ENCODE measurements at places on chromosomes 1 and 21. TPM values are rescaled to one million over a fixed set of nuclear protein-coding genes. Genes with fewer than 3 reads are reported as not detected.

DNA sequence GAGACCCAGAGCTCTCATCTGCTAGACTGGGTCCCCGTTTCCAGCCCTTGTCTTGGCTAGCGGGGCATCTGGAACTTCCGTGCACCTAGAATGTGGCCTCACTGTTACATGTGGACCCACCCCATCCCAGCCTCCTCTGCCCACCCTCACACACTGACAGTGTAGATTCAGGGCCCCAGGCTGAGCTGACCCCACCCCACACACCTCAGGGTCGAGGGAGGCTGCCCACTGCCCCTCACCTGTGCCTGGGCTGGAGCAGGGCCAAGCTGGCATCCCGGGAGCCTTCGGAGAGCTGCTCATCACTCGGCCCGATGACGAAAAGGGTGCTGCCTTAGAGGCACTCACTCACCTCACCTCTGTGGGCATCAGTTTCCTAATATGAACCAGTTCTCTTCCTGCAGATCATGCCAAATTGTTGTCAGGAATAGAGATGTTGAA is 11.1 kb downstream of the ACOT11 start:
- no peak for DNase-seq

The C1orf159 gene
- 7.4 TPM for total RNA-seq

The SCAF4 gene
- 26.4 TPM for total RNA-seq

The PRR9 gene
- total RNA-seq = not detected

DNA sequence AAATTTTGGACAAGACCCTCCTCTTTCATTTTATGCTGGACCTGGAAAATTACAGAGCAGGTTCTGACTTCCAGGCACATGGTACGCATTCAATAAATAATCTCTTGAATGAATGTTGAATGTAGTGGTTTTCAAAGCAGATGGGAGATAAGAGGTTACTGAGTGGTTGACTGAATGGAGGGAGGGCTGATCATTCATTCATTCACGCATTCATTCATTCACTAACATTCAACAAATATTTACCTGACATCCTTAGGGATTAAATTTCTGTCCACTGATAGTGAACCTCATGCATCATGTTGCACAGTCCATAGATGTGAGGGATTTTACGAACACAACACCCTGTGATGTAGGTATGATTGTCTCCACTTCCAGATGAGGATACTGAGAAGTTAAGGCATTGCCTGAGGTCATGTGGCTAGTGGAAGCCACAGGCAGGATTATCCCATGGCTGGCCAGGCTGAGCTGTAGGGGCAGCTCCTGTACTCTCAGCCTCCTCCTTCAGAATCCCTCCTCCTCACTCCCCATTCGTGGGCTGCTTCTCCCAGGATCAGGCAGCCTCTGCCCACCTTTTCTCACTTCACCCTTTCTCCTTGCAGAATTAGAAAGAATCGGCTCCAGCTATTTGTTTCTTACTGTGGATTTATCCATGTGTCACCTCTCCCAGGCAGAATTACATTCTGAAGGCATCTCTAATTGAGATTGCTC is 48.4 kb upstream of the ATP5PO start:
- DNase-seq = no peak

DNA sequence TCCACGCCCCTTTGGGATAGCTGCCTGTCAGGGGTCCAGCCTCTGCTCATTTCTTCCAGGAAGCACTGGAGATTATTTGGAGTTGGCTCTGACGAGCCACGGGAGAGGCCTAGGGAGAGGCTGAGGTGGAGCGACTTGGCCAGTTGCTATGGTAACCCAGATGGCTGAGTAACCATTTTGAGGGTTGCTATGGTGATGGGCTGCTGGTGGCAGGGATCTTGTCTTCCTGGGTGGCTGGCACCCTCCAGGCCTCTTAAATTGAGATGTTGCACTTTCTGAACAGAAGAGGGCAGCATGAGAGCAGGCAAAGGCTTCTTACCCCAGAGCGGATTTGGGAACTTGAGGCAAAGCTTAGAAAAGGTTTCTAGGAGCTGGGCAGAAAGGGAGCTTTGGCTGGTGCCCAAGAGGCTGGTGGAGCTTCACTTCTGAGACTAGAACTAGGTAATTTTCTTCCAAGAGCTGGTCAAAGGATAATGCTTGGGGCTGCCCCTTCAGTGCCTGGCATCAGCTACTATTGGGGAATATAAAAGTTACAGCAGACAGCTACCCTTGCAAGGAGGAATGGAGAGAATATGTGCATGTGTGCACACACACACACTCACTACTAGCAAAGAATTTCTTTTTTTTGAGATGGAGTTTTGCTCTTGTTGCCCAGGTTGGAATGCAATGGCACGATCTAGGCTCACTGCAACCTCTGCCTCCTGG is 72.5 kb downstream of the NDUFS5 start:
- peak; percentile 90 for DNase-seq

The IGSF3 gene
- 3.0 TPM for total RNA-seq

GRCh38 chr1:228016181-228016510 is 9.3 kb downstream of the WNT3A start:
- DNase-seq = peak; percentile 10

- DNase-seq = no peak
These were observed 79.3 kb downstream of the MAP3K7CL start for GRCh38 chr21:29209696-29210095.

- DNase-seq = no peak
These were observed 17.6 kb downstream of the HTR6 start for GRCh38 chr1:19682257-19682656.

DNA sequence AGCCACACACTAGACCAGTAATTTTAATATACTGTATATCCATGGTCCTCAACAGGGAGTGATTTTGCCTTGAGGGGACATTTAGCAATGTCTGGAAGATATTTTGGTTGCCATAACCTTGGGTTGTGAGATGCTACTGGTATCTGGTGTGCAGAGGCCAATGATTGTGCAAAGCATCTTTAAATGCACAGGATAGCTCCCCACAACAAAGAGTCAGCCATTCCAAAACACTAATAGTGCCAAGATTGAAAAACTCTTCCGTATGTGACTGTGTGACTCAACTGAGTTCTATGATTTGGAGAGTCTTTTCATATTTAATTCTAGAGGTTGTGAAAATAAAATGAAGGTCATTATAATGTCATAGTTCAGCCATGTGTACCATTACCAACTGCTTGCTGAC is 141.4 kb upstream of the CACYBP start:
- no peak for DNase-seq

GRCh38 chr1:109881906-109882287 is 28.8 kb upstream of the CSF1 start:
- peak; percentile 57 for DNase-seq

DNA sequence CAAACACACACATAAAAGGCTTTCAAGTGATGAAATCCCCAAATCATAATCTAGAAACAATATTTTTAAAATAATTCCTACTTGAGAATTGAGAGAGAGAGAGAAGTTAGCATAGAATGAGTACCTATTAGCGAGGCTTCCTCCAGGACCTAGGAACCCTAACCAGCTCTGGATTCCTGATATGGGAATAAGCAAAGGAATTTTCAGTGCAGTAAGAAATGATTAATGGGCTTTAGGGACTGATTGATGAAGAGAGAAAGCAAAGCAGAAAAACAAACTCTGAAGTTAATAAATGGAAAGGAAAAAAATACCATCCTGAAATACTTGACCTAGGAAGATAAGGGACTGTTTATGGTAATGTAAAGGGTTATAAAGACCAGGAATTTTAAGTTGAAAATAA is 60.6 kb downstream of the WARS2 start:
- no peak for DNase-seq

The WARS2 gene
- 9.2 TPM for total RNA-seq

DNA sequence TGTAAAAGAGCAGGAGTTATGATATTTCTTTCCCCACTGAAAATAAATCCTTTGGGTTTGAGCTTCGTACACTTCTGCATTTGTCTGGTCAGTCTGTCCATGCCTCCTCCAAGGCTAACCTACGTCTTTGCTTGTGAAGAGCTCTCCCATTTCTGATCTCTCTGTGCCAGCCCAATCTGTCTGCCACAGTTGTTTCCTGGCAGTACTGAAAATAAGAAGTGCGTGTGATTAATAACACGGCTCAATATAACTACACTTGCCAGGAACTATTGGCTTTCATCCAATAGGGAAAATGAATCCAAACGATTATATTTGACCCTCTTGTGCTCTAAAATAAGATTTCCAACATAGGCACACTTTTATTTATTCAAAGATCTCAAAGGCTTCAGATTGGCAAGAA is 19.2 kb upstream of the COL24A1 start:
- DNase-seq = no peak

DNA sequence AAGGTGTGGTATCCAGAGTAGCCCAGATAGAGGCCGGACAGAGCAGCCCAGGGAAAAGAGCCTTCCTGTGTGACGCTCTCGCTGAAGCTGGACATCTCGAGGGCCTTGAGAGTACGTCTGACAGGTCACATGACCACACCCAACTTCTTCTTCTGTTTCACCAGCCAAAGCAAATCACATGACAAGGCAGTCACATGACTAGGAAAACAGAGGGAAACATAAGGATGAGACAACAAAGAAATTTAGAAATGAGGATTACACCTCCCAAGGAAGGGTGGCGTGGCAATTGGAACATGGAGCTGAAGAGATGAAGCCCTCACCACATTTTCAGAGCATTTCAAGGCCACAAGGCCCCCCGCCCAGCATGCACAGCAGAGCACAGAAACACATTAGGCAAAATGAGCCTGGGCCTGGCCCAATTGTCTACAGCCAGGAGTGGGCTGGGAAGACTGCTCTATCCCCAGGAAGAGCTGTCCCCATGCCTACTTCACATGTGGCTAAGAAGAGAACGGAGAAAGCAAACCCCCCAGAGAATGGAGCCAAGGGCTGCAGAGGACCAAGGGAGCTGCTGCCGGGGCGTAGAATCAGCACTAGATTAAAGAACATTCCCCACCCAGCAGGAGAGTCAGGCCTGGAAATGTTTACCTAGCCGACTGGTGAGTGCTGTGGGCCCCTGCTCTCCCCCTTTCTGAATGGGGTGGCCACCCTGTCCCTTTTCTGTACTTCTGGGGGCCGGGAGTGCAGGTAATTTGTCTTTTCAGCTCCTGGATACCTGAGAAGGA is 305.1 kb downstream of the NPHP4 start:
- no peak for DNase-seq

GRCh38 chr1:80359666-80360065 is 1353.1 kb upstream of the ADGRL4 start:
- no peak for DNase-seq

The B4GALT2 gene
- total RNA-seq = 39.0 TPM

- no peak for DNase-seq
These were observed 20.8 kb downstream of the CC2D1B start for GRCh38 chr1:52345252-52345651.

GRCh38 chr1:8213136-8213535 is 104.8 kb upstream of the SLC45A1 start:
- DNase-seq = no peak

DNA sequence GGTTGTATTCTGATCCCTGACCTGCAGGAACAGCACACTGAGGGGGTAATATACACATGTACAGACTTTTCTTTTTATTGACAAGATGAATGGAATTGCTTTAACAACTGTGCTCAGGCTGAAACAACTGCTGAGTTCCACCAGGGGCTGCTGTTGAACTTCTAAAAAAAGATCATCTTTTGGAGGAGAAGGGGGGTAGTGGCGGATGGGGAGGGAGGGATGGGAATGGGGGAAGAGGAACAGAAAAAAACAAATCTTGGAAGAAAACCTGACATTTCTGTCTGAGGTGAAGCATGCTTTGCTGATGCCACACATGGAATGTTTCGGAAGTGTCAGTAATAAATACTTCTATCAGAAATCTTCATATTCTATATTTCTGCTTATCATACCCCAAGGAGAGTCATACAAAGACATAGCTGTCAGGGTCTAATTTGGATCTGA is 75.0 kb downstream of the RWDD3 start:
- no peak for DNase-seq

DNA sequence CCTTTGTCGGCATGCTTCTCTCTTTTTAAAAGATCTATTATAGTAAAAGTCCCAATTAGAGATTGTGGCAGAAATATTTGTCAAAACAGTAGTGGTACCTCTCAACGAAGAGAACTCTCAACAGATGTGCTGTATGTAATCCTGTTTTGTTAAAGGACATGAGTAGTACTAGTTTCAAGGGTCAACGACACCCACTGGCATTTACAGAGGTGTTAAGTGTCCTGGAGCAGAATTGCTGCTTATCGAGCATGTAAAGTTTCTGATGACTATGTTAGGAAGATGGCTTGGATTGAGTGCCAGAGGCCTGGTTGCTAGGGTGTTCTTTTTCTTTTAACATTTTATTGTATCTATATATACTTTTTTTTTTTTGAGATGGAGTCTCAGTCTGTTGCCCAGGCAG is 27.1 kb downstream of the CELF3 start:
- no peak for DNase-seq

GRCh38 chr1:206554211-206554610 is 46.9 kb downstream of the RASSF5 start:
- no peak for DNase-seq

DNA sequence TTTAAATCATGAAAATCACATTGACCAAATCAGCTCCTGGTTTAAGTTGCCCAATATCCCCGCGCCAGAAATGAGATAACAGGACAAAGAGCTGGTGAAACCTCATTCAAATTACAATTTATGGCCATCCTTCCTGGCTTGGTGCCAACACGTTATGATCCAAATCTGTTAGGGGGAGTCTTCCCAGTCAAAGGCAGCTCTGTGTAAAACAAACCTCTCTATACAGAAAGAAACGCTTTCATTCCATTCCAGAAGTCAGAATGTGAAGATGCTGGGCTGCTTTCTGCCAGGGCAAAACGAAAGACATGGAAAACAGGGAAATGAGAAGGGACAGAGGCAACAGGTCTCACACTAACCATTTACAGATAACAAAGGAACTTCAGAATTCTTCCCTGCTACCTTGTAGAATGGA is 53.5 kb upstream of the TIAM1 start:
- DNase-seq = no peak

Measured in posterior vena cava (tissue), 2 donors.